Stimulated activated CD4-positive, alpha-beta T cell treated with anti-CD3 and anti-CD28 coated beads, Interleukin-15, amount 100 ng/mL, for 48 hours (primary cell): ENCODE measurements at places on chromosomes 12 and 14.

DNA sequence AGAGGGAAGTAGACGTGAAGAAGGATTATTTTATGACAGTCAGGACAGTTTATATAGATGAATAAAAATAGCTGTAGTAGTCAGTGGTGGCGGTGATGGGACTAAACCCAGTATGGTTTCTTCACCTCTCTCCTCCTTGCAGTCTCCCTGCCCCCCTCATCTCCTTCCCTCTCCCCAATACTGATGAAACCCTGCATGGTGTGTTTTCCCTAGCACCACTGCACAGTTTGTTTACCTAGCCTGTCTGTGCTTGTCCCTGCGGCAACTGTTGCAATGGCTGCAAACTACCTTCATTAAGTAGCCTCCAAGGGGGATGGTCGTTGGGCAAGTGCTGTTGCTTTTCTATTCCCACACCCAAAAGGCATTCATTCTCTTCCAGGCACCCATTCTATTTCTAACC, 14.7 kb downstream of the PCBP2 start:
- no peak for DNase-seq

- no peak for DNase-seq
These were observed 103.9 kb downstream of the SUDS3 start for GRCh38 chr12:118480235-118480634.

DNA sequence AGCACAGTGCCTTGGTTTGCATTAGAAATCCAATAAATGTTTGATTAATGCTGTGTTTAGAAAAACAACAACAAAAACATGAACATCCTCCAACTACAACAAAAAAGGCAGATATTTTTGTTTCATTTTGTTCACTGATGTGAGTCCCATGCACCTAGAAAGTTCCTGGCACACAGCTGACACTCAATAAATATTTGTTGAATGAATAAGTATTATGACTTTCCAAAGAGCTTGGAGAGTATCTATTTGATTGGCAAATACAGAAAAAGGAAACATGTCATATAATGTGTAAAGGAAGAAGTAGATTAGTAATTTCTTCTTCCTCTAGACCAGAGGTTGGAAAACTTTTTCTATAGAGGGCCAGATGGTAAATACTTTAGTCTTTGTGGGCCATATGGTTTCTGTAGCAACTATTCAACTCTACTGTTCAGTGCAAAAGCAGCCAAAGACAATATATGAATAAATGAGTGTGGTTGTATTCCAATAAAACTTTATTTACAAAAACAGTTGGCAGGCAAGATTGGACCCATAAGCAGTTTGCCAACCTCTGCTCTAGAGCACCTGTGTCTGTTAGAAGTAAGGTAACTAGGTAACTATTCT, 312.3 kb upstream of the DIO2 start:
- DNase-seq, result no peak

- DNase-seq, result no peak
These were observed 3.7 kb downstream of the MAX start for GRCh38 chr14:65098586-65098985.

GRCh38 chr12:133135747-133136146, 5.3 kb downstream of the ZNF10 start:
- DNase-seq, result no peak

DNA sequence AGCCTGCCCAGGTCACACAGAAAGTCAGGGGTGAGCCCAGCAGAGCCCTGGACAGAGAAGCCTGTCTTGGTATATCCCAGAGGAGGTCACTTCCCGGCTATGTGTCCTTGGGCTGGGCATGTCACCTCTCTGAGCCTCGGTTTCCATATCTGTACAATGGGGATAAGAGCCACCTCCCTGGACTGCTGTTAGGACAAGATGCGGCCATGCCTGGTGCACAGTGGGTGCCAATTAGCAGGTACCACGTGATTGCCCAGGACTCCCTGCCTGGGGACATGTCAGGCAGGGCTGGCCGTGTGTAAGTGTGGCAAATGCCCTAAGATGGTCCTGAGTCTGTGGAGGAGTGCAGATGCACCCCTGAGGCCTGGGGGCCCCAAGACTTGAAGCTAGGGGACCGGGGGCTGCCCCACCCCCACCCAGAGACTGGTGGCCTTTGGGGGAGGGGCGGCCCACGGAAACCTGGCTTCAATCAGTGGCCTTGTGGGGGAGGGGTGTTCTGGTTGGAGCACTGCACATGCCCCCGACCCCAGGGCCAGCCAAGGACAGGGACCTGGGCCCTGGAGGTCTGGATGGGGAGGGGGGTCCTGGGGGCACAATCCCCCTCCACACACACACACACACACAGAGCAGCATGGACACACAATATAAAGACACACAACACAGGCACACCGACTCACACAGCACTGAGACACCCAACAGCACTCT, 878 bp downstream of the TMEM119 start:
- no peak for DNase-seq

GRCh38 chr14:92656306-92657081, 91.9 kb downstream of the LGMN start:
- DNase-seq, result no peak

GRCh38 chr14:90839024-90839888, 23.0 kb upstream of the TTC7B start:
- DNase-seq, result no peak

DNA sequence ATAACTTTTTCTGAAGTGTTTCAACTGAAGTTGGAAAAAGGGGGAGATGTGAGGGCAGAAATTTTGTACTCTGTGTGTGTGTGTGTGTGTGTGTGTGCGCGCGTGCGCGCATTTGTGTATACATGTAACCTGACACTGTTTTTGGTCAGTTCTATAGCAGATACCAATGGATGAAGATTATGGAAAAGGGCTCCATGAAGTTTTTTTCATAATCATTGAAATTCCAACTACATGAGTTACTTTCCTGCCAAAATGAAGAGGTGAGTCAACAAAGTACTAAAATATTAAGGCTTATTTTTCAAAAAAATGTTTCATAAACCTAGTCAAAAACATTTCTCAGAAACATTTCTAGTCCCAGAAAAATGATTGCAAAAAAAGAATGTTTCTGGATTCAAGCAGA, 25.7 kb upstream of the CERS5 start:
- DNase-seq, result no peak
